Activated CD8-positive, alpha-beta memory T cell treated with anti-CD3 and anti-CD28 coated beads for 4 hours (primary cell): ENCODE measurements at places on chromosomes 5 and 9.

DNA sequence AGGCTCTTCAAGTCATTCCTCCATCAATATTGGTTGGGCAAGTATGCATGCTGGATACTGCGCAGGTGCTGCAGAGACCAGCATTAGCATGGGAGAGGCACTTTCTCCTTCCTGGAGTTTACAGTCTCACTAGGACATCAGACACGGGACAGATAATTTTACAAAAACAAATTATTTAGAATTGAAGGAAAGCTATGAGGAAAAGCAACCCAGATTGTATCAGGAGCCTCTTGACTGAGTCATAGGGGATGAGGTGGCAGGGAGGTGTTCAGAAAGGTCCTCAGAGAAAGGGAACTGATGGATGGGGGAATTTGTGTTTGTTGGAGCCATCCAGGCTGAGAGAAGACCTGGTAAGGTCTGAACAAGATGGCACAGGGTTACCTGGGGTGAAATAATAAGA is 24.5 kb upstream of the RAB14 start:
- no peak for DNase-seq

DNA sequence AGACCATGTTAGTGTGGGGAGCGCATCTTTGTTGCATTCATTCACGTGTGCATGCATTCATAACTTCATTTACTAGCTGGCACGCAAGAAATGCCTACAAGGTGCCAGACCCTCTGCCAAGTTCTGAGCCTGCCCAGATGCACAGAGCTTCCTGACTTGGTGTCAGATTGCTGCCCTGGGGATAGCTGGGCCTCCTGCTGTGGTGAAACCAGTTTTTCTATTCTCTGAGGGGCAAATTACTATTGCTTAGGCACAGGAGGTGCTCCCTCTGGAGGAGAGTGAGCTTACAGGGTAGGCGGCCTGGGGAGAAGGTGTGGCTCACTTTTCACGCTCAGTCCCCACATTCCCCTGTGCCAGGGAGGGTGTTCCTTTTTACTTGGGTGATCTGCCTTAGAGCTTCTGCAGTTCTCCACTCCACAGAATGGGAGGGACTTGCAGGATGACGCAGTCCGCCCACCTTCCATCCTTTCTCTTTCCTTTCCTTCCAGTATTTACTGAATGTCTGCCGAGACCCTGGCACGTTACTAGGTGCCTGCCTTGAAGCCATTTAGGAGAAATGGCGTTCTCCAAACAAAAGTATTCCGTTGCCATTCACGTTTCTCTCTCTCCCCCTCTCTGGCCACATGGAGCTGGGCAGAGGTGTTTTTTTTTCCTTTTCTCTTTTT is 27.9 kb upstream of the CTNNA1 start:
- DNase-seq = no peak

DNA sequence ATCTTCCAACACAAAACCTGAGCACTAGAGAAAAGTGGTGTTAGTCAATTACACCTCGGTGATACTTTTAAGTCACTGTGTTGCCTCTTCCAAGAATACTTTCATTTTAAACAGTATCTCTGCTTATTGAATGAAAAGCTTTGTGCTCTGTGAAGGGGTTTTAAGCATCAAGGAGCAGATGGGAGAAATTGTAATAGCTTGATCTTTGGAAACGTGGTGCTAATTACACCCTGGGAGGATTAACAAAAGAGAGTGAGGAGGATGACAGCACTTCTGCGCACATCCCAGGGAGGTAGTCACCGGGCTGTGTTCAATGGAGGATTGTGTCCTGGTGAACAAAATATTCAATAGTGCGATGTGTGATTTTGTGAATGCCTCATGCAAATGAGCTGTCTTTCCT is 477.4 kb upstream of the ADAMTS16 start:
- no peak for DNase-seq

DNA sequence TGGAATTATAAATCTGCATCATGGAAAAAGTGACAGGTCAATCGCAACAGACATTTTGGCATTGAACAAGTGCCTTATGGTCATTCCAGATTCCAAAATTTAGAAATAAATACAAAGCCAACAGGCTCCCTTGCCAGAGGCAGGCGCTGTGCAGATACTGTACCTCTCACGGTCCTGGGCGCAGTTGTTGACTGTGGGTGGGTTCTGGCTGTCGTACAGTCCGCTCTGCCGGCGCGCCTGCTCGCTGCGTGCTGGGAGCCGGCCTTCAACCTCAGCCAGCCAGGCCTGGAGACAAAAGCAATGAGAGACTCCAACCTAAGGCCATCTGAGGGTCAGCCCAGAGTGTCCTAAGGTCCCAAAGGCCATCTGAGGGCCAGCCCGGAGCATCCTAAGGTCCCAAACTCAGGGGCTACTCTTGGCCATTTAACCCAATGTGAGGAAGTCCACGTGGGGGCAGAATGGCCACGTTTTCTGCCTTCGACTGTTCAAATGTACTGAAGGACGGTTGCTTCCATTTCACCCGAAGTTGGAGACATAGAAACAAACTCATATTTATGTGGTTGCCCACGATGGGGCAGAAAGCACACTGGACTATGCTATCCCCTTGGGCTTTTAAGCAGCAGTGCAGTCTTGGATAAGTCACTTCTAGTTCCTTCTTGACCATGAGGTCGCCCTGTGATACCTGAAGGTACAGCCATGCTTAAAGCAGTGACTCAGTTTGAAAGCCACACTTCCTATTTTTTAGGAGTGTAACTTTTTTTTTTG is 65.2 kb downstream of the USP20 start:
- DNase-seq = no peak

GRCh38 chr9:111161015-111161415 is 122.7 kb upstream of the LPAR1 start:
- no peak for DNase-seq

DNA sequence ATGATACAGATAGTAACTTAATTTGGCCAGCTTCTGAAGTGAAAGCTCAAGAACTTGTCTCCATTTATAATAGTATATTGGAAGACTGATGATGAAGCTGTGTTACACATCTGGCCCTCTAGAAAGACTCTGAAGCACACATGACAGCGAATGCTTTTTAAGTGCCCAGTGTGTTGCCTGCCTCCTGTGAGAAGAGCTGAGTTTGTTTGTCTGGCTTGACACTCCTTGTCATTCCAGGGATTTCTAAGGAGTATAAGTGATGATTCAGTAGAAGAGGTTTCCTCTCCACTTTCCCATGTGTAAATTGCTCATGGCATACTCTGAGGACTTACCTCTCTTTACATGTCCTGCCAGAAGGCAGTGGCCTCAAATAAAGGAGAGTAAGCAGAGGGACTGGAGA is 30.4 kb upstream of the LRRTM2 start:
- no peak for DNase-seq

GRCh38 chr5:154065971-154066370 is 27.2 kb downstream of the MFAP3 start:
- no peak for DNase-seq

- no peak for DNase-seq
Observed at GRCh38 chr9:14869671-14870070, 40.6 kb downstream of the FREM1 start.

- no peak for DNase-seq
Observed at GRCh38 chr5:157150995-157151394, 8.3 kb upstream of the MED7 start.

- no peak for DNase-seq
Observed at GRCh38 chr9:118609355-118610044, 759.7 kb downstream of the BRINP1 start.

DNA sequence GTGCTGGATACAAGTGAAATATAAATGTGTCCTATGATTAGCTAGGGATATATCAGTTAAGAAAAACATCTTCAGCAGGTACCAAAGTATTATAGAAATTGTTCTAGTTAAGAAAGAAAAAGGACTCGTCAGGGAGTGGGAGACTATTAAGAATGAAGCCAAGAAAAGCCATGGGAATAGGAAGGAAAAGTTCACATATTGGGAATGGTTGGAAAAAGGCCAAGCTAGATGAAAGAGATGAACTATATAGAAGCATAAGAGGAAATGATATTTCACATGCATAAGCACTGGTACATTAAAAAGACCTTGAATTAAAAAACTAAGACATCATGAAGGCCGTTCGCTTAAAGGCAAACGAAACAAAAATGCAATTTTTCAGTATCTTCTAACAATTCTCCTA is 237.7 kb downstream of the ADAMTS6 start:
- no peak for DNase-seq

DNA sequence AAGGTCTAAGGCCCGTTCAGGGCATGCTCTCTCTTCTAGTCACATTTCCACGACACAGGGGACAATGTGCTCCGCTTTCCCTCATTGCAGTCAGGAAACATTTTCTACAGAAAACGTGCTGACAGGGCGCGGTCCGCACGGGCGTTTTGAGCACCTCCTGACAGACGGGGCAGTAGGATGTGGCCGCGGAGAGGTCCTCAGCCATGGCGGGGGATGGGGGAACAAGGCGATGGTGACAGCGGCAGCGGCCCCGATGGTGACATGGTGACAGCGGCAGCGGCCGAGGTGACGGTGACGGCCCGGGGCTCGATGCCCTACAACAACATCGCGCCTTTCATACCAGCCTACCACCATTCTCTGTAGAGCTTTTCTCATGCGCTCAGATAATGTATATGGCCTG is 4.1 kb downstream of the PLPP1 start:
- DNase-seq = no peak

DNA sequence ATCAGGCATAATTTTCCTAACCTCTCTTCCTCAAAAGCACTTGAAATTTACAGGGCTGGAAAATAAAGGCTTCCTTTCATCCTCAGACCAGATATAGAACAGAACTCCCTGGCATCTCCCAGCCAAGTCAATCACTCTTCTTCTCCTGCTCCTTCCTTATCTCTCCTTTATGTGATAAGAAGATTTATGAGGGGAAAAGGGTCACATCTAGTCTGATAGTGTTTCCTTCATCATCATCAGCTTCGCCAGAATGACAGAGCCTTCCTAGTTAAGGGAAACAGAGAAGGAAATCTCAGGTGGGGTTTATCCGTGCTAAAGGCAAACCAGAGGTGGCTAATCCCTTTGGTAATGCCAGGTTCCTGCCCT is 36.2 kb downstream of the LIX1 start:
- no peak for DNase-seq

DNA sequence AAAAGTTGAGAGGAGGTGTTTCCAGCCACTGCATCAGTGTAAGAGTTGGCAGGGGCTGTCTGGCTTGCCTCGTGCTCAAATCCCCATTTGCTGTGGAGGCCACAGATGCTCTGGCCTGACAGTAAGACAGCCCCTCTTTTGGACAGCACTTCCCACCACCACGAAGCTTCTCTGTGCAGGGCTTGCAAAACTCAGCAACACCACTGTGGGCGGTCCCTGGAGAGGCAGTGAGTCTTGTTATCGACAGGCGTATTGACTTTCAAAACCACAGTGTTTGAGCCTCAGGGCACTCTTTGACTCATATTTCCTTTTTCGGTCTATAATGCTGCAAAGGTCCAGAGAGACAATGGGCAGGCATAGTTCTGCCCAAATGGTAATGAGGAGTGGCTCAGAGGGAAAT is 539.5 kb downstream of the EBF1 start:
- no peak for DNase-seq

- DNase-seq = no peak
Observed at GRCh38 chr5:132487841-132488555, 2.6 kb downstream of the IRF1 start.

GRCh38 chr9:123678038-123678877 is 251.7 kb downstream of the DENND1A start:
- DNase-seq = no peak

DNA sequence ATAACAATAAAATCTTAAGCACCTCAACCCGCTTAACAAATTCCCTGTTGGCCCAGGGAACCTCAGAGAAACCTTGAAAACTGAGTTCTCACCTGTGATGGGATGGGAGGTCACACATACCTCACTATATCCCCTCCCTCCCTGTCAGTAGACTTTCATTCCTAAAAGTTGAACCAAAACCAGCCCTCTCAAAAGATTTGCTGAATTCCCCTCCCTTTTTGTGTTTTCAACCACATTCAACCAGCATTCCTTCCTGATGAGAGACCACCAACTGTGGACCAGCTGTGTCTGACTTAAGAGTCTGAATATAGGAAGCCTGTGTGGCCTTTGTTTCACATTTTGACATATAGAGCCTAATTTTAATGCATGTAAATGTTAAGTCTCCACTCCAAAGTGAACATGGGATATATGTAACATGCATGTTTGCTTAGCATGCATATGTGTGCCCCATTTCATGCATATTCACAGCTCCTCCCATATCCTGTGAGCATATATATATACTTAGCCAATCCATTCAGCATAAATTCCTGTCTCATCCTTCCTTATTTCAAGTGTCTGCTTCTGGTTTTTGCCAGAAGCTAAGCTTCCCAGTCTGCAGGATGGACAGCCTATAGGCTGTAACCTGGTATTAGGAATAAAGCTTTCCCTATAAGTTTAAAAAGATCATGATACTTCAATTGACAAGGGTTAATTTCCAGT is 604.6 kb downstream of the PTPRD start:
- no peak for DNase-seq

- DNase-seq = no peak
Observed at GRCh38 chr5:9838916-9839315, 208.8 kb upstream of the TAS2R1 start.

DNA sequence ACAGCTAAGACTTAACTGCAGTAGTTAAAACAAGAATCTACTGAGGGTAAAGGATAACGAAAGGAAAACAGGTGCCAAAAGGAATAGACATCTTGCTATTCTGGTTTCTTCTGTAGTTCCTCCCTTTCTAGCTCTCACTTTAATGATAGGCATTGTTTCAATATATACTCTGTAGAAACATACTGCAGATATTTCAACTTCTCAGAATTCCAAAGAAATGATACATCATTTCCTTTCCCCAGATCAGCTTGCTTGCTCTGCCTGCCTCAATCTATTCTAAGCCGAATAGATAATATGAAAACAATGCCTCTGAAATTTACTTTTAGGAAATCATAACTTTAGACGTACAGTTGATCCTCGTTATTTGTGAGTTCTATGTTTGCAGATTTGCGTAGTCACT is 46.3 kb downstream of the ACO1 start:
- DNase-seq = no peak

DNA sequence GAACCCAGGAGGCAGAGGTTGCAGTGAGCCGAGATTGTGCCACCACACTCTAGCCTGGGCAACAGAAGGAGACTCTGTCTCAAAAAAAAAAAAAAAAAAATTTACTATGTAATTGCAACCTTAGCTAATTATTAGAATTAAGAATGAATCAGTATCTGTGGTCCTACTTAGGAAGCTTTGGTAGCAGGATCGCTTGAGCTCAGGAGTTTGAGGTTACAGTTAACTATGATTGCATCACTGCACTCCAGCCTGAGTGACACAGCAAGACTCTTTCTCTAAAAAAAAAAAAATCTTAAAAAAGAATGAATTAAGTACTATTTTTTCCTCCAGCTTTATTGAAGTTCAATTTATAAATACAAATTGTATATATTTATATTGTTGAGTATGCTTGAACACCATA is 16.7 kb downstream of the NDUFAF2 start:
- no peak for DNase-seq
